Activated CD4-positive, alpha-beta T cell treated with anti-CD3 and anti-CD28 coated beads, Interleukin-2, amount 10 ng/mL, durations not matched to agents 24 days and 14 days (primary cell): ENCODE measurements at places on chromosomes 4 and X. TPM values are rescaled to one million over a fixed set of nuclear protein-coding genes. Genes with fewer than 3 reads are reported as not detected.

The SSX2B gene
- total RNA-seq = not detected in 2 replicates

The S100P gene
- total RNA-seq = 2.1 and 2.8 TPM in 2 replicates

The MAGEA12 gene
- not detected in 2 replicates for total RNA-seq

The PF4V1 gene
- total RNA-seq = not detected in 2 replicates

The XAGE5 gene
- total RNA-seq = not detected in 2 replicates

The F11 gene
- total RNA-seq = not detected in 2 replicates

The ARHGEF9 gene
- total RNA-seq = 16.7 and 18.9 TPM in 2 replicates

The SPANXN4 gene
- not detected in 2 replicates for total RNA-seq

The FATE1 gene
- not detected in 2 replicates for total RNA-seq

The RNF212 gene
- 1.0 and 1.8 TPM in 2 replicates for total RNA-seq

The TMSB15A gene
- 0.31 TPM in 1 of 2 replicates, not detected in the other for total RNA-seq

The HCCS gene
- 26.0 and 27.2 TPM in 2 replicates for total RNA-seq

The DUX4 gene
- total RNA-seq = not detected in 2 replicates

The RPS6KA6 gene
- total RNA-seq = not detected in 2 replicates

The TRIM60 gene
- total RNA-seq = not detected in 2 replicates

The VCX2 gene
- not detected in 2 replicates for total RNA-seq

The MAGEB3 gene
- not detected in 2 replicates for total RNA-seq

The SHROOM2 gene
- total RNA-seq = not detected in 2 replicates

The IGFBP7 gene
- not detected in 2 replicates for total RNA-seq

The TMEM255A gene
- total RNA-seq = not detected in 2 replicates

The SERPINA7 gene
- total RNA-seq = not detected in 2 replicates

The PLA2G12A gene
- 9.0 and 11.4 TPM in 2 replicates for total RNA-seq

The GAGE13 gene
- total RNA-seq = not detected in 2 replicates

The SERTM2 gene
- total RNA-seq = not detected in 2 replicates

The SSX4 gene
- total RNA-seq = not detected in 2 replicates

The CTAG1A gene
- total RNA-seq = not detected in 2 replicates

The PITX2 gene
- total RNA-seq = 0.09 TPM in 1 of 2 replicates, not detected in the other

The PCGF3 gene
- 32.1 and 34.5 TPM in 2 replicates for total RNA-seq

The FAM149A gene
- 0.33 TPM in 1 of 2 replicates, not detected in the other for total RNA-seq

The MYOZ2 gene
- total RNA-seq = not detected in 2 replicates

The INTS6L gene
- 30.6 and 35.7 TPM in 2 replicates for total RNA-seq

The VAMP7 gene
- 25.8 and 28.7 TPM in 2 replicates for total RNA-seq

The DCAF4L1 gene
- total RNA-seq = 0.19 and 0.21 TPM in 2 replicates

The PPEF1 gene
- not detected in 2 replicates for total RNA-seq

The KLF8 gene
- 5.2 and 5.9 TPM in 2 replicates for total RNA-seq

The CD38 gene
- total RNA-seq = 89.6 and 103 TPM in 2 replicates

The EOLA2 gene
- 49.2 and 50.0 TPM in 2 replicates for total RNA-seq

The LAS1L gene
- total RNA-seq = 61.0 and 64.0 TPM in 2 replicates

The TNMD gene
- total RNA-seq = not detected in 2 replicates

The NPNT gene
- total RNA-seq = 0.12 TPM in 1 of 2 replicates, not detected in the other

The PCSK1N gene
- total RNA-seq = 0.33 TPM in 1 of 2 replicates, not detected in the other

The OTUD6A gene
- not detected in 2 replicates for total RNA-seq

The NEUROG2 gene
- total RNA-seq = 0.16 and 0.17 TPM in 2 replicates
